Lower leg skin (tissue), 4 donors: ENCODE measurements at places on chromosomes 13 and 19. TPM values are rescaled to one million over a fixed set of nuclear protein-coding genes. Genes with fewer than 3 reads are reported as not detected.

The TEX26 gene
- total RNA-seq = not detected

GRCh38 chr13:71306821-71307220, 560.2 kb downstream of the DACH1 start:
- no peak for DNase-seq

- DNase-seq = no peak
Observed at GRCh38 chr13:25806264-25806974, 245.4 kb downstream of the SHISA2 start.

GRCh38 chr13:38758277-38758676, 71.4 kb downstream of the FREM2 start:
- DNase-seq = no peak

- DNase-seq = no peak
Observed at GRCh38 chr13:97179501-97179900, 42.6 kb upstream of the MBNL2 start.
